ENCODE measurements at places on chromosomes 12 and 14.

GRCh38 chr14:56004323-56004722, 113.9 kb upstream of the PELI2 start:
- no peak for DNase-seq

DNA sequence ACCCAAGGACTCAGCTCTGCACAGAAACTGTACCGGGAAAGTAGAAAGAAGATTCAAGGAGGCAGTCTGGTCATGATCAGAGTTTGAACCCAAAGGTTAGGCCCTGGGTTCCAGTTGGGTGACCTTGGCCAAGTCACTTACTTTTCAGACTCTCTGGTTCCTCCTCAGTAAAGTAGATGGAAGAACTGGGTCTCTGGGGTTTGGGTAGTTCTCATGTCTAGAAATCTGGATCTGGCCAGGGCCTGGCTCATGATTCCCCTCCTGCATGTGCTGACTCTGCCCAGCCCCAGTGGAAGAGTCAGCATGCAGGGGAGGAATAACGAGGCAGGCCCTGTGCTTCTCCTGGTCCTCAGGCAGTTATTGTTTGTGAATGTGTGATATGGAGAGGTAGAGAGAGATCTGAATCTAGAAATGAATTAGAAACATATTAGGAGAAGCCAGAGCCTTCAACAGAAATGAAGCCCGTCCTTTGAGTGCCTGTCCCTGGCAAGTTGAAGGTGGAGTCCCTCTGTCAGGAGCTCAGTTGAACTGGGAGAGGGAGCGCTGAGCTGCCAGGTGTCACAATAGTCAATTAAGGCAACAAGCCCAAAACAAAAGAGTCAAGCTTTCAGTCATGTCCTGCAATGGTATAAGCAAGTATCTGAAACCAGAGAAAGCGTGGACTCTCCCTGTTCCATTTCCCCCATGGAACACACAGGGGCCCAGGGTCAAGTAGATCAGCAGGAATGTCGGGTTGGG, 131.3 kb upstream of the HIF1A start:
- no peak for DNase-seq

DNA sequence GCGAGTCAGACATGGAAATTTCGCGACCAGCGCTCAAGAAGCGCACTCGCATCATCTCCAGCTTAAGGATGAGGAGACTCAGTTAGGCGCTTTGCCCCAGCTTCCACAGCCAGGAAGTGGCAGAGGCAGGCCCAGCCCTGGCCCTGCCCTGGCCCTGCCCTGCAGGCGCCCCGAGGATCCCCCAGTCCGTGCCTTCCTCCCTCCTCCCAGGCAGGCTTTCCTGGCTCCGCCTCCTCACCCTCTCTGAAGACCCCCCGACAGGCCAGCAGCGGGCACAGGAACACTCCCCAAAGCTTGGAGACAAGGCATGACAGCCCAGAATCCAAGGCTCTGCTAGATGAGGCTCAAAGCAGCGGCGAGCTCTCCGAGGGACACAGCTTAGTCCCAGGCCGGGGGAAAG, 25.1 kb downstream of the UBR7 start:
- no peak for DNase-seq

- no peak for DNase-seq
Observed at GRCh38 chr12:24993793-24994192, 44.9 kb upstream of the BCAT1 start.

DNA sequence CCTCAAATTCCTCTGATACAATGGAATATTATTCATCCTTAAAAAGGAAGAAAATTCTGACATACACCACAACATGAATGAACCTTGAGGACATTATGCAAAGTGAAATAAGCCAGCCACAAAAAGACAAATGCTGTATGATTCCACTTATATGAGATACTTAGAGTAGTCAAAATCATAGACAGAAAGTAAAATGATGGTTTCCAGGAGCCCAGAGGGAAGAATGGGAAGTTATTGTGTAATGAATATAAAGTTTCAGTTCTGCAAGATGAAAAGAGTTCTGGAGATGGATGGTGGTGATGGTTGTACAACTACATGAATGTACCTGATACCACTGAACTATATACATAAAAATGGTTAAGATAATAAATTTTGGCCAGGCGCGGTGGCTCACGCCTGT, 18.3 kb downstream of the VWF start:
- no peak for DNase-seq

DNA sequence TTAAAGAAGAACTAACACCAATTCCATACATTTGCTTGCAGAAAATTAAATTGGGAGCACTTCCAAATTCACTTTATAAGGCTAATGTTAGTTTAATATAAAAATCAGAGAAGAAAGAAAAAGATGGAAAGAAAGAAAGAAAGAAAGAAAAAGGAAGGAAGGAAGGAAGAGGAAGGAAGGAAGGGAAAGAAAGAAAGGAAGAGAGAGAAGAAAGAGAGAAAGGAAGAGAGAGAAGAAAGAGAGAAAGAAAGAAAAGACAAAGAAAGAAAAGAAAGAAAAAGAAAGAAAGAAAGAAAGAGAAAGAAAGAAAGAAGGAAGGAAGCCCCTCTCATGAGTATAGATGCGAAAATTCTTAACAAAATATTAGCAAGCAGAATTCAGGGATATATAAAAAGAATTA, 267.7 kb downstream of the RPAP3 start:
- no peak for DNase-seq

- DNase-seq: no peak
Observed at GRCh38 chr12:117521867-117522266, 160.4 kb upstream of the NOS1 start.

DNA sequence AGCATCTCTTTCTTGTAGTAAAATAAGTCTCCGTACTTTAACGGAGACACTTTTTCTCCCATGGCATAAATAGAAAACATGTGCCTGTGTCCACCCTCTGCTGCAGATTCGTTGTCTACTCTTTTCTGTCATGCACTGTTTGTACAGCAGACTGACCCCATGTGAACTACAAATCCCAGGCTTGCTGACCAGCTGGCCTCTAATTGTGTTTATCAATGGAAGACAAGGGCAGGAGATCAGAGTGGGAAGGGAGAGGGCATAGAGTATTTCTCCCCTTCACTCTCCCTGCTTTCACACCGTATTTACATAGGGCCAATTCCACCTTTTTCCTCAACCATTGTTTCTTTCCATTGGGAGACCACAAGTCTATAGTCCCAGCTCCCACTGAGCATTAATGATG, 31.0 kb upstream of the TMTC2 start:
- DNase-seq: no peak

GRCh38 chr14:73685328-73685727, 28.9 kb downstream of the PNMA1 start:
- DNase-seq: no peak

GRCh38 chr12:95605087-95605486, 53.8 kb upstream of the USP44 start:
- no peak for DNase-seq

DNA sequence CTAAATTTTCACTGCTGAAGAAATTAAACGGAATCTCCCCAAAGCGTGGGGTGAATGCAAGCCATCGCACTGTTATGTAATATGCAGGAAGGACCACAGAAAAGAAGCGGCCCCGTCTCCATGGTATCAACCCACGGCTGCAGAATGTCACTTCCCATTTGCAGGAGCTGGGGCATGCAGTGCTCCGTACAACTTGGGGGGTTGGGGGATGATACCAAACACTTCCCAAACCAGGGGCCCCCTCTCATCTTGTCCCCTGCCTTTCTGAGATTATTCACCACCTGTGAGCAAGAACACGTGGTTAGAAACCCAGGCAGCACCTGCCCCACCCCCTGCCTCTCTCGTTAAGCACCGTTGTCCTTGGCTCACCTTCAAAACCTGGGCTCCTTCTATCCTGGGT, 505.1 kb upstream of the TMEM132C start:
- DNase-seq: no peak

DNA sequence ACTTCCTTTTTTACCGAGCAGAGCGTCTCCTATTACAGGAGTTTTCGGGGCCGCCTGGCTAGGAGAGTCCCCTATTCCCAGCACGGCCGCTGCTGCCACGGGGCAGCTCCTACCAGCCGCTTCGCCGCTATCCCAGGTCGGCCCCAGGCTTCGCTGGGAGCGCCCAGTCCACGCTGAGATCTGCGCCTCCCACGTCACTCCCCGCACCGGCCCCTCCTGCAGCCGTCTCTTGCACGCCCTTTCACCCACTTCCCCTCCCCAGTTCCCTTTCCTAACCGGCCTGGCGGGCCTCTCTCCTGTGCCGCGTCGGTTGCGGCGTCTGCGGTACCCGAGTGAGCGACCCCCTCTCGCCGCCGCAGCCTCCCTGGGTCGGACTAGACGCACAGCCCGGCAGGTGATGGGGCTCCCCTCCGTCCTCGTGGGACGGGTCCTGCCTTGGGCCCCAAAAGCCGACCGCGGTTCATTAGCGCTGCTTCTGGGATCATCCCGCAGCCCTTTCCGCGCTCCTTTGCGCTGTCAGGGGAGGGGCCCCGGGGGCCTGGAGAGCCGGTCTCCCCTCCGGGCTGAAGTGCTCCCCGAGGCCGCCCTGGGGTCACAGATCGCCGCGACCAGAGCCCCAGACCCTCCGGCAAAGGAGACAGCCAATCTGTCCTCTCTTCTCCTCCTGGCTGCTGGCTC, 1318.4 kb downstream of the TMEM121 start:
- no peak for DNase-seq

DNA sequence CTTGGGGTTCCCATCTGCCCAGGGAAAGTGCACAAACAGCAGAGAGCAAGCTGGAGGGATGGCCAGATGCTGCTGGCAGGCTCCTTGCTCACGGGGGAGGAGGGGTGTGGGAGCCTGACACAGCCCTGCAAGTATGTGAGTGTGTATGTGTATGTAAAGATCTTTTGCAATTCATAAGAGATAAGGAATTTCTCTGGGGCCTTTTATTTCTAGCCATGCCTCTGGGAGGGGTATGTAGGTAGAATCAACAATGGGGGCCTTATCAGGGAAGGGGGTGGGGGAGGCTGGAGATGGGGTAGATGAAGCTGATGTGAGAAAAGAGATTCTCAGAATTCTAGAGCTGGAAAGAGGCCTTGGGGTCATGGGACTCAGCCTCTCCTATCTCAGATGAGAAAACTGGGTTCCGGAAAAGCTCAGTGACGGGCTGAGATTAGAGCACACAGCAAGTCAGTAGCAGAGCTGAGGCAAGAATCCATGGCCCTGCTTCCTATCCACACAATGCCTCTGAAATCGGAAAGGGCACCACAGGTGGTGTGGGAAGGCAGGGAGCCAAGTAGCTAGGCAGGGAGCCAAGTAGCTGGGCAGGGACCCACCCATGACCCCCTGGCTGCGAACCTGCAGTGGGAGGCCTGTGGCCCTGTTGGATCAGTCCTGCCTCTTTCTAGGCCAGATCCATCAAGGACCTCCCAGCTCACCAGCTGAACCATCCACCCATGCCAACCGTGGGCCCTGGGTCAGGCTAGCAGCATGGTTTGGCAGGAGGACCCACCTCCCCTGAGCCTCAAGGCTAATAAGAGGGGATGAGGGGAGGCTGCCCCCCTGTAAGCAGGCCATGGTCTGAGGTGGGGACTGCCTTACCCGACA, 54.7 kb downstream of the PLEKHG3 start:
- DNase-seq: no peak

- peak; percentile 34 for DNase-seq
Observed at GRCh38 chr14:77301103-77301502, 19.6 kb downstream of the POMT2 start.

GRCh38 chr14:74018174-74018585, 908 bp downstream of the ENTPD5 start:
- DNase-seq: no peak

GRCh38 chr12:82210882-82211281, 147.3 kb downstream of the CCDC59 start:
- no peak for DNase-seq

DNA sequence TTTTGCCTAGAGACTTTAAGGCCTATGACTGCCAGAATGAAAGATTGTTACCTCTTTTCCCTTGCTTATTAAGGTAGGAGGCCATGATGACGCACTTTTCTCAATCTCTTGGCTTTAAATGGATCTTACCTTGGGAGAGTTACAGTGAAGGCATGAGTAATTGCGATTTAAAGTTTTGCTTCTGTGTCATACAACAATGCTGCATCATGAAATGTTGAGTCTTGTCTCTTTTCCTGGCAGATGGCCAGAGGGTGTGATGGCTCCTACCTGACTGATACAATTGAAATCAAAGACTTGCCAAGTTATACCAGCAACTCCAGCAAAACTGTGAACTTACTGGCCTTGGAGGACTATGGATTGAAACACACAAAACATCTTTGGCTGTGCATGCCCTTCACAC, 17.2 kb upstream of the LRRK2 start:
- no peak for DNase-seq

DNA sequence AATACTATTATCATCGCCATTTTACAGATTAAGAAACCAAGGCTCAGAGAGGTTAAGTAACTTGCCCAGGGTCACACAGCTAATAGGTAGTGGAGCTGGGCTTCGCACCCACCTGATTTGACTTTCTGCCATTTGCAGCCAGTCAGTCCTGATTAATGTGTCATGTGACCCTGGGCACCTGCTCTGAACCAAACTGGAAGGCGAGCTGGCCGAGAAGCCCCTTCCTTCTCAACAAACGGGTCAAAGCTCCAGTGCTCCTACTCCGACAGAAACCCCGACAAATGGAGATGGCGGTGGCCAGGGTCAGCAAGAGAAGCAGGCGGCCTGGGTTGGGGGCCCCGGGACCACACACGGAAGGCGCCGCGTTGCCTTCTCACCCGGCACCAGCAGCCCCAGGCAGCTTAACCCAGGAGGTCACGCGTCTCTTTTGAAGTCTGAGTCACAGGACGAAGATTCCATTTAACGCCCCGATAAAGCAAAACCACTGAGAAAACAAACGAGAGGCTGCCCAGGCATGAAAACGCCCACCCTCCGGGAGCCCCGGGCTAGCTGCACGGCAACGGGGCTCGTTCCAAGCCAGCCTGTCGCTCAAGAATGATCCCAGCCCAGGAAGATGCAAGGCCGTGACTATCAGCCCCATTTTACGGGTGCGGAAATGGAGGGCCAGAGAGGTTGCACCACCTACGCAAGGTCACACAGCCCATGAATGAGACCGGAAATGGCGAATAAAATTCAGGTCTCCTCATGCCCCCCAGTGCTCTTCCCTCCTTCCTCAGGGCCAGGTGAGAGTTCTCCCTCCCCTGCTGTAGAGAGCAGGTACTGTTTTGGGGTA, 124.8 kb downstream of the SCARB1 start:
- DNase-seq: no peak

GRCh38 chr12:29155079-29155478, 6.0 kb downstream of the FAR2 start:
- no peak for DNase-seq

- DNase-seq: no peak
Observed at GRCh38 chr12:99916555-99916954, 68.2 kb downstream of the ANKS1B start.

GRCh38 chr12:76529226-76529918, 30.2 kb downstream of the OSBPL8 start:
- DNase-seq: no peak
